ENCODE measurements at places on chromosomes 12 and 14. TPM values are rescaled to one million over a fixed set of nuclear protein-coding genes. Genes with fewer than 3 reads are reported as not detected.

MIP gene
- not detected for total RNA-seq

GRCh38 chr12:29676676-29677075, 107.1 kb downstream of the TMTC1 start:
- no peak for DNase-seq
- no peak overlapping the region for H3K4me3 ChIP-seq
- H3K27me3 ChIP-seq: peaks cover 2% of the 10 kb centered on the region
- H3K27ac ChIP-seq: no peak overlapping the region
- no peaks in the 10 kb centered on the region for H3K36me3 ChIP-seq

DNA sequence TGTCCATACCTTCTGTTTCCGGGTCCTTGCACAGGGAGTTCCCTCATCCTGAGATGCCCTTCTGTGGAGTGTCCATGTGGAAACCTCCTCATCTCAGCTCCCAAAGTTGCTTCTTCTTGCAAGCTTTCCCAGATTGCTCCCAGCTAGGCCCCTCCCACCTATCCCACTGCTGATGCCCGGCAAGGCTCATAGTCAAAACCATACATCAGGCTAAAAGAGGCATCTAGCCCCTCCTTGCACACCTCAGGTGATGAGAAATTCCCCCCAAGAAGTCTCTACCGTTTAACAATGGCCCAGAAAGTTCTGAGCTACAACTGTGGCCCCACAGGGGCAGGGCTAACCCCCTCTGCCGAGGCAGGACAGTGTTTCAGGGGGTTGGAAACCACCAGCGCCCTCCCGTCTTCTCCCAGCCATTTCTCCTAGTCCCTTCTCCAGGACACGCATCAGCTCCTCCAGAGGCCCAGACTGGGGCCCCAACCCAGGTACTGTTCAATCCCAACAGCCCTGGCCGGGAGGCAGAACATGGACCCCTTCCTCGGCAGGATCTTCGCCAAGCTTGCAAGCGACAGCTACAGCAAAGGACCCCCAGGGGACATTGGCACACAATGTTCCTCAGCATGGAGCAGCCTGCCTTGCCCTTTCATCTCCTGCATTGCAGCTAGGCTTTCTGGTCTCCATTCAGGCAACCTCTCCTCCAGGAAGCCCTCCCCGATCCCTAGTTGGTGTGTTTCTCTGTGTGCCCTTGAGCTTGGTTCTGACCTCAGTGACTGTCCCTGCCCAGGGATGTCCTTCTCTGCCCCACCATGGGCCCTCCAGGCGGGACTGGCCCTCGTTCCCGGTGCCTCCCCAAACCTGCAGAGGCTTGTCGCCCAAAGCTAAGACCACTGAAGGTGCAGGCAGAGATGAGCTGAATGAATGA, 4.5 kb upstream of the BEGAIN start:
- no peaks in the 10 kb centered on the region for H3K36me3 ChIP-seq
- H3K4me1 ChIP-seq: peaks cover 4% of the 10 kb centered on the region
- DNase-seq: no peak
- H3K27ac ChIP-seq: no peak overlapping the region
- H3K4me3 ChIP-seq: no peak overlapping the region
- H3K27me3 ChIP-seq: peaks cover 22% of the 10 kb centered on the region

- H3K27ac ChIP-seq: no peak overlapping the region
- H3K4me1 ChIP-seq: no peaks in the 10 kb centered on the region
- H3K36me3 ChIP-seq: no peaks in the 10 kb centered on the region
- DNase-seq: no peak
Observed at GRCh38 chr14:38311655-38312054, 55.8 kb upstream of the CLEC14A start.

DNA sequence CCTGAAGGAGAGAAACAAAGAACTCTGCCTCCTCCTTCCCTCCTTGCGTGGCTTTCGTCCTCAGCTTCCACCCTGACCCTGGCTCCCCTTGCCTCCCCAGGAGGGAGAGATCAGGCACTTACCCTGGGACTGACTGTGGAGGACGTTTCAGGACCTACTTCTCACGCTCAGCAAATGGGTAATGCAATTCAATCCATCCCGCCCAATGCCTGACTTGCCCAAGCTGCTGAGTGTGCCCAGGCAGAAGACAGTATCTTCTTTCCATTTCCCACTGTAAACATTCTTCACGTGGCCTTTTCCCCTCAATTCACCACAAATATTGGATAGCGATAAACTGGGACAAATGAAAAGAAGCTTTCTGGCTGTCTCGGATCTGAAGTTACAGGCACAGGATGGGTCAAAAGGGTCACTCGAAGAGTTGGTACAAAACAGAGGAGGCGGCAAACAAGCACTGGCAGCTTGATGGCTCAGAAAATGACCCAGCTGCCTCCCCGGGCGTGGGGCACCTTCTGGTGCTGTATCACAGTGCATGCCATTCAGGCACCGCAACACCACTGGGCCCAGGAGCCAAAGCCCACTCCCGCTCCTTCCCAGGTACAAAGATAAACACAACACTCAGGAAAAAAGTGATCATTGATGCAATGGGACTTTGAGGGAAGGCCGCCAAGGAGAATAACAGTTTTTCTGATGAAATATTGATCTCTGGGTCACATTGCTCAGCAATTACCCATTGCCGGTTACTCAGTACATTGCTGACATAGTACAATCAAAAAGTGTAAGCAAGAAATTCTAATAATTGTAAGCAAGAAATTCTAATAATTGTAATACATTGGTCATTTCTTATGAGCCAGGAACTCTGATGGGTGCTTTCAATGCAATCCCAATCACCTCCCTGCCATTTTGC, 65.8 kb downstream of the TRIM9 start:
- H3K27me3 ChIP-seq: no peaks in the 10 kb centered on the region
- H3K36me3 ChIP-seq: no peaks in the 10 kb centered on the region
- no peaks in the 10 kb centered on the region for H3K4me1 ChIP-seq
- DNase-seq: no peak
- H3K27ac ChIP-seq: no peak overlapping the region
- H3K4me3 ChIP-seq: no peak overlapping the region

GRCh38 chr12:92028441-92028709, 117.3 kb downstream of the BTG1 start:
- no peak for DNase-seq
- H3K27me3 ChIP-seq: no peaks in the 10 kb centered on the region
- no peaks in the 10 kb centered on the region for H3K36me3 ChIP-seq
- peaks cover 36% of the 10 kb centered on the region for H3K4me1 ChIP-seq
- peak overlapping the region; percentile 82 for H3K27ac ChIP-seq

DNA sequence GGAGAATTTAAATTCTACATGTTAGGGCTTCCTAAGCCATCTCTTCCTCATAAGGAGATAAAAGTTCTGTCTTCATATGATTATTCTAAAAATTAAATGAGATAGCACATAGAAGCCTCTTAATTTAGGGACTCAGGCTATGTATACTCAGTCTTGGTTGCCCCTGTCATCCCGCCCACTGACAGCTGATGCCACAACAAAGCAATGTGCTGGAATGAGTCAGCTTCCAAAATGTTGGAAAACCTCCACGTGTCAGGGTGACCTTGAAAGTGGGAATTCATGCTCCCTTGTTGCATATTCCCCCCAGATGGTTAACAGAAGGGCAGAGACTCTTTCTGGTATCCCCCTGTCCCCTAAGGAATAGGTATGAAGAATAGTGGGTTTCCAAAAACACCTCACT, 238.0 kb upstream of the DDHD1 start:
- H3K4me1 ChIP-seq: no peaks in the 10 kb centered on the region
- DNase-seq: no peak
- no peaks in the 10 kb centered on the region for H3K27me3 ChIP-seq
- no peak overlapping the region for H3K27ac ChIP-seq

C12orf50 gene
- 0.13 TPM for total RNA-seq

DNA sequence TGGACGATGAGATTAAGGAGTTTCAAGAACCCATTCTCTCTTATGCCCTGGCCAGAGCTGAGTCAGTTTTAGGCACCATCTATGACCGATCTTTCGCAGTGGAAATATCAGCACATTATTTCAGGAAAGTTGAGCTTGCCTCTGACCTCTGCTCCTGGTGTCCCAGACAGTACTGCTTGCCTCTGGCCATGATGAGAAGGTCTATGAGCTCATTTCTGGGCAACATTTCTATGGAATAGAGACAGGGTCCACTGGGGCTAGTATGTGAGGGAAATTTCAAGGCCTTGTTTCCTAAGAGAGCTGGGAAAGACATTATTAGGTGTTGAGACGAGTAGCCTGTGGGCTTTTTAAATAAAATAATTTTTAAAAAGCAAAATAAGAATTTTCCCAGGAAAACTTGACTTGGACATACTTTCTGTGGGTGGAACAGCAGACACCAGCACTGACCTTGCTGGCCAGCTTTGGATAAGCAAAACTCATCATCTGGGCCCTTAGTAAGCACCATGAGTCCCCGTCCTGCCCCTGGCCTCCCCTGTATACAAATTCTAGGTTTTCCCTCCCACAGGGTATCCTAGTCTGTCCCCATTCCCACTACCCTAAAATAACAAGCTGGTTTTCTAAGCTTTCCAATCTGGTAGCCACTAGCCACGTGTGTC, 43.4 kb downstream of the DIO2 start:
- H3K27ac ChIP-seq: no peak overlapping the region
- H3K36me3 ChIP-seq: peaks cover 4% of the 10 kb centered on the region
- no peak overlapping the region for H3K4me3 ChIP-seq
- H3K27me3 ChIP-seq: peaks cover 2% of the 10 kb centered on the region
- H3K4me1 ChIP-seq: no peaks in the 10 kb centered on the region
- DNase-seq: no peak

RASSF8 gene
- total RNA-seq: not detected

GRCh38 chr14:38549564-38549963, 293.7 kb upstream of the CLEC14A start:
- no peak for DNase-seq
- no peak overlapping the region for H3K4me3 ChIP-seq
- no peaks in the 10 kb centered on the region for H3K36me3 ChIP-seq
- H3K27ac ChIP-seq: no peak overlapping the region

DNA sequence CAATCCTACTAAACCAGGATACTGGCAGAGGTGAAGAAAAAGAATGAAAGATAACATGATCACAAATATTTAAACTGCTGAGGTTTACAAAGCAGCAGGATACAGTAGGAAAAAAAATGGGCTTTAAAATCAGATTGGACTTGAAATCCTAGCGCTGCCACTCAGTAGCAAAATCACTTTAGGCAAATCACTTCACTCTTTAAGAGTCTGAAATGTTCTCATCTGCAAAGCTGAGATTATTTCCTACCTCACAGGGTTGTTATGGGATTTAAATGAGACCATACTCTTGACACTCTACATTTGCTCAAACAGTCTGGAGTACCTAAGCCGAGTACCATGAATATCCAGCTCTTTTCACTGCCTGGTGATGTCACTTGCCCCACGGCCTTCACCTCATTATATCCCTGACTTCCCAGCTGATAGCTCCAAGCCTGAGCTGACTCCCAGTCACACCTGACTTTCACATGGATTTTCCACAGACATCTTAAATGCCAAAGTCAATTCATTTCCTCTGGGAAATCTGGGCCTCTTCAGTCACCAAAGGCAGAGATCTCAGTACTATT, 60.2 kb downstream of the UBR7 start:
- peaks cover 36% of the 10 kb centered on the region for H3K4me1 ChIP-seq
- no peak overlapping the region for H3K27ac ChIP-seq
- H3K4me3 ChIP-seq: no peak overlapping the region
- H3K27me3 ChIP-seq: no peaks in the 10 kb centered on the region
- no peak for DNase-seq

- H3K36me3 ChIP-seq: no peaks in the 10 kb centered on the region
- DNase-seq: no peak
- H3K4me3 ChIP-seq: no peak overlapping the region
- no peak overlapping the region for H3K27ac ChIP-seq
- H3K4me1 ChIP-seq: no peaks in the 10 kb centered on the region
- H3K27me3 ChIP-seq: peaks cover 2% of the 10 kb centered on the region
Observed at GRCh38 chr12:98863167-98863566, 218.1 kb downstream of the APAF1 start.

DNA sequence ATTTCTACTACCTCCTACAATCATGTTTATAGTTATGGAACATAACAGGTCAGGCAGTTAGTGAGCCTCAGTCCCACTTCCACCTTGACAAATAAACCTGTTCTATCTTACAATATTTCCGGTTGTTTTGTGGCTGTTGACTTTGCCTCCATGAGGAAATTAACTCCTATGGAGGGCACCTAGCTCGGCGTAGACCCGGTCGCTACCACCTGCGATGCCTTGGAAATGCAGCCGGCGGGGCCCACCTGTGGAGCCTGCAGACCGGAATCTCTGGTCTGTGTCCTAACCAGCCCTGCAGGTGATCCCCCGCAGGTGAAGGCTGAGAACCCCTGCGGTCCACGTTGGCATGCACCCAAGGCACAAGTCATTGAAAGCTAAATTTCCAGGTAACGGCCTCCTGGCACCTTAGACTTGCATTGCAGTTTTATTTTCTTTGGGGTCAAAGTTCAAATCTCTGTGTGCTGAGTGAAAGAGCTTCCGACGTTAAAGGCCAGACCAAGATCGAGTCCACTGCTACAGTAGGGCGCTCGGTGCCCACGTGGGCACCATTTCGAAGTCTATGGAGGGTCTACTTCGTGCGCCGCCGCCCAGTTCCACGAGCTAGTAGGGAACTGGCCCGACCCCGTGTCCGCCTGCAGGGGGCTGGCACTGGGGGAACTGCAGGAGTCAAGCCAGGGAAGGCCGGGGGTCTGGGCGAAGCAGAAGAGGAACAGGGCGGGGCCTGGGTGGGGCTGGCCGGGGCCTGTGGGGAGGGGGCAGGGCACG, 782 bp upstream of the PIWIL1 start:
- peaks cover 17% of the 10 kb centered on the region for H3K27me3 ChIP-seq
- DNase-seq: no peak
- no peaks in the 10 kb centered on the region for H3K4me1 ChIP-seq
- no peak overlapping the region for H3K27ac ChIP-seq

GRCh38 chr14:79418649-79419415, 792.5 kb downstream of the DIO2 start:
- H3K27me3 ChIP-seq: peaks cover 4% of the 10 kb centered on the region
- no peak overlapping the region for H3K4me3 ChIP-seq
- DNase-seq: no peak
- H3K4me1 ChIP-seq: no peaks in the 10 kb centered on the region
- H3K36me3 ChIP-seq: no peaks in the 10 kb centered on the region
- H3K27ac ChIP-seq: no peak overlapping the region

SLC17A8 gene
- not detected for total RNA-seq

FAM181A gene
- total RNA-seq: not detected

DNA sequence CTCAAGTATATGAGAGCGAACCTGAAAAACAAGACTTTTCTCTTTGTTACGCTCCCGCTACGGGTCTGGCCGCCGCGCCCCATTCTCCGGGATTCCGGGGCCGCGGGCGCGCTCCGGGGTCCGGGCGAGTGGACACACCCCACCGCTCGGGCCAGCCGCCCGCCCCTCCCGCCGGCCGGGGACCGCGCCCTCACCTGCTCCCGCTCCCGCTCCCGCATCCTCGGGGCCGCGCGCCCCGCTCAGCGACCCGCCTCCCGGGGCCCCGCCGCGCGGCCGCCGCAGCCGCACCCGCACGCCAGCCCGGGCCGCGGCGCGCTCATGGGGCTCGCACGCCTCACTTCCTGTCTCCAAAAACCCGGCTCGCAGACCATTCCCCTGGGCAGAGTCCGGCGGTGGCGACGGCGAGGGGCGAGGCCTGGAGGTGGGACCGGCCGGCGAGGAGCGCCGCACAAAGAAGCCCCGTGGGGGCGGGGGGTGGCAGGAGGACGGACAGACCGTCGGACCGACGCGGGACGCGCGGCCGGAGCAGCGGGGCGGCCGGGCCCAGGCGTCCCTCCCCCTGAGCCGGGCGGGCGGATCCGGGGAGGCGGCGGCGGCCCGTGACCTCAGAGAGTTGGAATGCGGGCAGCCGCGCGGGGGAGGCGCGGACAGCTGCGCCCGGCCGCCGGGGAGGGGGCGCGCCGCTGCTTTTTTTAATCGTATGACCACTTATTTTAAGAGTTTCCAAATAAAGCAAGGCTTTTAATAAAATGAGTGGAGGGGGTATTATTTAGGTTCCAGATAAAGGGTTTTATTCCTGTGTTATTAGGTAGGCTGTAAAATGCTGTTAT, at the start of gene PTPN21:
Gene PTPN21, minus strand, starts transcription at position 551 of the 830 bp plus-strand sequence. CDS start 4,590 bp downstream, outside the sequence.
- H3K36me3 ChIP-seq: no peaks in the 10 kb centered on the region
- peaks cover 55% of the 10 kb centered on the region for H3K27me3 ChIP-seq
- no peak within 1 kb of the TSS for H3K27ac ChIP-seq
- no peak for DNase-seq
- peaks cover 40% of the 10 kb centered on the region for H3K4me1 ChIP-seq

JAG2 gene
- total RNA-seq: 0.16 TPM
